COR-L47 (cell line): ENCODE measurements at places on chromosomes 2 and 18.

- DNase-seq = no peak
Observed at GRCh38 chr18:50427896-50428295, 53.0 kb downstream of the SKA1 start.

DNA sequence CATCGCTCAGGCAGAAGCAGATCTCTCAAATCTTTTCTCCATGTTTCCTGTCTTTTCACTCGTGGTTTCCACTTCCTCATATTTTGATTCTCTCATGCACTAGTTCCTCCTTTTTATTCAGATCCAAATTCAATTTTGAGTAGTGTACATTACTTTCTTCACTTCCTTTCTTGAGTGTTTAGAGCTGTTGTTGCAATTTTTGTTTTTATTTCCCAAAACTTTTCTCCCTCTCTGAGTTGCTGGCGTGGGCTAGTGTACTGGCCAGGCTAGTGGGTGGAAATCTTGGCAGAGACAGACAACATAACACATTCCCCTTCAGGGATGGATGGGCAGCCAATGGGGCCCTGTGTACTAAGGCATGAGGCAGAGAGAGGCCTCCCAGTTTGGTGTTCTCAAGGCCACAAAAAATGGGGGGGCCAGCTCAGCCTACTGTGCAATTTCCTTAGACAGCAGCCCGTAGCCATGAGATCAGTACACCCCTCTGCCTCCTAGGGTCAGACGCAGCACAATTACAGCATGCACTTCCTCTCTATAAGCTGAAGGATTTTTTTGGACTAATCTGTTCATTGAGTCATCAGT is 145.1 kb upstream of the PID1 start:
- DNase-seq = no peak

DNA sequence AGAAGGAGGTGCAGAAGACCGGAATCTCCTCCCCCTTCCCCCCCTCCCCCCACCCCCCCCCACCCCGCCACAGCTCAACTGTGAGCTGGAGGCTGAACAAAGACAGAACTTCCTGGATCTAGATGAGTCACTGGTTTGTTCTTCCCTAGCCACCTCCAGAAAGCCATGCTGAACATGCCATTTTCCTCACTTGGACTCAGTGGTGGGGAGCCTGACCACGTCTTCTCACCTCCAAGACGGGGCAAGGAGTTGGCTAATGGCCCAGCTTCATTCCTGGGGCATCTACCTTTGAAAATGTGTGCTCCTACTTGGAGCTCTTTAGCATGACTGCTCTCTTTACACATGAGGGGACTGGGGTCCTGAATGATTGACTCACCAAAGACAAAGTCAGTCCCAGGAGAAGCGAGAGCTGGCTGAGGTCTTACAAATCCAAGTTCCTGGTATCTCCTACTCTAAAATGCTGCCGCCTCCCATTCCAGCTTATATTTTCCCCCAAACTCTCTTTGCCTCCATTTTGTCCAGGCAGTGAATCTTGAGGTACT is 22.6 kb upstream of the FZD5 start:
- no peak for DNase-seq

DNA sequence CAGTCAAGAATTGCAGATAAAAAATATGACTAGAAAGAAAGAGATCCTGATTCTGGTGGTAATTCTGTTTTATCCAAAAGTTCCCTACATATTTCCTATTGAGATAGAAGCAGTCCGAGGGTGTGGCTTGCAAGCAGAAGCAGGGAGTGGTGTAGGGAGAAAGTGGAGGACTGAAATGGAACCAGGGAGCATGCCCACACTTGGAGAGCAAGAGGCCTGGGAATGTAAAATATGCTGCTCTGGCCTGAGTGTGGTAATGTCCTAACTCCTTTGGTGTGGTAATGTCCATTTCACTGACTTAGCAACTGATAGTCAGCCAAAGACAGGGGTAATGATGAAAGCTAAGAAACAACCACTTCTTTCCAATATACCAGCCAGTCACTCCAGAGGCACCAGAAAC is 30.1 kb upstream of the FMNL2 start:
- no peak for DNase-seq

- DNase-seq = no peak
Observed at GRCh38 chr2:237691029-237691907, 63.9 kb downstream of the LRRFIP1 start.

GRCh38 chr2:25125976-25126375 is 42.4 kb downstream of the POMC start:
- DNase-seq = no peak

- DNase-seq = no peak
Observed at GRCh38 chr2:33436083-33436482, 40.4 kb upstream of the RASGRP3 start.

DNA sequence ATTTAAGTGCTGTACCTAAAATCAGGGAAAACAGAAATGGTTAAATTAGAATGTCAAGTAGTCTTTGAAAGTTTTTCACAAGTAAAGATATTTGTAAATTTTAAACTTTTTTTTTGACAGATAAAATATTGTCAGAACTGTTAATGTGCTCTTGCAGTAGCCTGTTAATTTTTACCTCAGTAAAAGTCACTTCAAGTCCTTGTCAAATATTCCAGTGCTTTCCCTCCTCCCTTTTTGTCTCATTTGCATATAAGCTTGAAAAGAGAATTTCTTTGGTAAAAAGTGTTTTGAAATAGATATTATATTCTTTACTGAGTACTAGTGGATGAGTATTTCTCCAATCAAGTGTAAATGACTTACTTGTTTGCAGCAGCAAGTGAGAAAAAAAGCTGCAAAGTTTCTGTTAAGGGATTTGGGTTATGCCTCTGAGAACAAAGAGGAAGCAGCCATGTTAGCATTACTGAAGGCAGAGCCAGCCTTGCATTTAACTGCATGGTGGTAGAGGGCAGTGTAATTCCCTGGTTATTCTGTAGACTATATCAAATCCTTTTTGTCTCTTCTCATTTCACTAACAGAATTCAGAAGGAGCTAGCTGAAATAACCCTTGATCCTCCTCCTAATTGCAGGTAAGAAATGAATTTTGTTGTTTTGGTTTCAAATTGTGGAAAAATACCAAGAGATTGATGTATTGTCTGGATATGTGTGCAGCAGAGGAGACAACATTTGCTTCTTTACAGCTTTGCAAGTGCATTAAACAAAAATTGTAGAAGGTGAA is 3.2 kb downstream of the UBE2E3 start:
- DNase-seq = peak; percentile 43

GRCh38 chr2:216149741-216150140 is 40.6 kb downstream of the XRCC5 start:
- DNase-seq = no peak
